ENCODE measurements at places on chromosomes 2 and 18. TPM values are rescaled to one million over a fixed set of nuclear protein-coding genes. Genes with fewer than 3 reads are reported as not detected.

ECEL1 gene
- not detected for total RNA-seq

DNA sequence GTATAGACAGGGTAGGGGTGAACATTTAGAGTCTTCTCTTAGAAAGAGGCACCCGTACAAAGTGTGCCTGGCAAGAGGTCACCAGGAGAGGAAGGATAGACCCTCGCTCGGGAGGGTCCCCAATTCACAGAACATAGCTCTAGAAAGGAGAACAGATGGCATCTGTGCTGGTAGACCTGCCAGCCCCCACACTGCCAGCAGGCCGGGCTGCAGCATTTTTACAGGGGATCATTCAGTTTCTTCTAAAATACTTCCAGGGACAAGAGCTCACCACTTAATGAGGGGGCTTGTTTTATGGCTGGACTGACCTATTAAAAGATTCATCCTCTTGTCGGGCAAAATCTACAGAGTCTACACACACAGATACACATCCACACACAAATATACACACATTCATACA is 149.9 kb downstream of the SEPTIN10 start:
- no peak for DNase-seq
- H3K4me3 ChIP-seq, result no peak overlapping the region
- H3K27ac ChIP-seq, result no peak overlapping the region
- H3K27me3 ChIP-seq, result no peaks in the 10 kb centered on the region
- no peaks in the 10 kb centered on the region for H3K36me3 ChIP-seq
- no peaks in the 10 kb centered on the region for H3K4me1 ChIP-seq

SP5 gene
- total RNA-seq, result 0.98 TPM

BMP10 gene
- not detected for total RNA-seq

CTDP1 gene
- 24.9 TPM for total RNA-seq

DNA sequence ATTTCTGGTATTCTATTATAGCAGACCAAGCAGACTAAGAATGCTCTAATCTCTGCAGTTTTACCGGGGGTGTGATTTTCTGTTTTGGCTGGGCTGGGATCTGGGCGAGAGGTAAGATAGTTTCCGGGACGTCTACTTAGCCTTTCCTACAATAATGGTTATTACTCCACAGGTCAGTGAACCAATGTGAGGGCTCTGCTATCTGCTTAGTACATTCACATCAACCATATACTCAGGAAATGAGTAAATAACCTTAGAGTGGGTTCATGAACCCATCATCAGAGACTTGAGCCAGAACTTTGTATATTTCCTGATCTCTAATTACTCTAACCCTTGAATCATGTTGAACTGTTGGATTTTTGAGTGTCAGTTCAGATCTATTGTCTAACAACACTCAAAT is 90.1 kb upstream of the NOL4 start:
- H3K4me1 ChIP-seq, result no peaks in the 10 kb centered on the region
- no peaks in the 10 kb centered on the region for H3K27me3 ChIP-seq
- H3K36me3 ChIP-seq, result no peaks in the 10 kb centered on the region
- no peak overlapping the region for H3K27ac ChIP-seq
